Uterine smooth muscle cell (primary cell): ENCODE measurements at places on chromosomes 3 and 15. TPM values are rescaled to one million over a fixed set of nuclear protein-coding genes. Genes with fewer than 3 reads are reported as not detected.

Gene EOGT
- total RNA-seq = 31.4 and 32.2 TPM in 2 replicates

Gene TM4SF4
- total RNA-seq = not detected in 2 replicates

Gene ZBTB20
- total RNA-seq = 14.9 and 17.4 TPM in 2 replicates

Gene RASGRF1
- total RNA-seq = under 0.01 and 0.37 TPM in 2 replicates

Gene KLHL6
- total RNA-seq = under 0.01 TPM in 2 replicates

Gene PAK6
- total RNA-seq = under 0.01 TPM in 2 replicates

Gene LAMB2
- 296 and 640 TPM in 2 replicates for total RNA-seq

Gene SCAANT1
- not detected in 2 replicates for total RNA-seq

Gene C2CD4A
- 0.12 TPM in 1 of 2 replicates, not detected in the other for total RNA-seq

Gene ABI3BP
- 7.0 and 11.5 TPM in 2 replicates for total RNA-seq

Gene CPNE4
- total RNA-seq = not detected in 2 replicates

Gene EPHA3
- 1.9 and 2.2 TPM in 2 replicates for total RNA-seq

Gene WNT5A
- total RNA-seq = 4.4 and 8.9 TPM in 2 replicates

Gene P2RY12
- 0.11 and 0.12 TPM in 2 replicates for total RNA-seq

Gene TMEM207
- total RNA-seq = not detected in 2 replicates

Gene CAND2
- total RNA-seq = 6.4 and 6.6 TPM in 2 replicates

Gene SLC28A2
- total RNA-seq = not detected in 2 replicates

Gene ALPK3
- 0.11 and 0.25 TPM in 2 replicates for total RNA-seq

Gene ADGRG7
- total RNA-seq = 1.1 and 49.1 TPM in 2 replicates

Gene CLSTN2
- 0.50 and 1.00 TPM in 2 replicates for total RNA-seq

Gene CEP152
- 8.6 and 19.9 TPM in 2 replicates for total RNA-seq

Gene IL12A
- 3.4 and 4.1 TPM in 2 replicates for total RNA-seq

Gene NME9
- total RNA-seq = 0.22 TPM in 1 of 2 replicates, not detected in the other

Gene FBXL22
- total RNA-seq = 0.22 and 1.5 TPM in 2 replicates
